ENCODE measurements at places on chromosomes 11 and 22.

- DNase-seq = no peak
Measured at GRCh38 chr11:76236092-76236999, 30.0 kb upstream of the WNT11 start.

DNA sequence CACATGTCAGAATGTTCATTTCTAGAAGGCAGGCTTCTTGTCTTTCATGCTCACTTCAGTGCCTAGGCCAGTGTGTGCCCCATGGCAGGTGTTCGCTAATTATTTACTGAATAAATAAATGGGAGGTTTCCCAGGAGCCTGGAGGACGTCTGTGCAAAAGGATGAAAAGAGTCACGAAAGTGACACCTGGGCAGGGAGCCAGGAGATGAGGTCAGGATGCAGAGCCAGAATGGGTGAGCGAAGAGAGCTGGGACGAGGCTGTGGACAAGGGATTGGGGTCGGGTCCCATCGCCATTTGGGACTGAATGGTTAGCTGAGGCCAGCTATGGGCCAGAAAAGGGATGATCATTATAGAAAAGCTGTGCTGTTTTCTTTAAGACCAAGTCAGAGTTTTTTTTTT is 560.4 kb downstream of the TBC1D22A start:
- no peak for DNase-seq

DNA sequence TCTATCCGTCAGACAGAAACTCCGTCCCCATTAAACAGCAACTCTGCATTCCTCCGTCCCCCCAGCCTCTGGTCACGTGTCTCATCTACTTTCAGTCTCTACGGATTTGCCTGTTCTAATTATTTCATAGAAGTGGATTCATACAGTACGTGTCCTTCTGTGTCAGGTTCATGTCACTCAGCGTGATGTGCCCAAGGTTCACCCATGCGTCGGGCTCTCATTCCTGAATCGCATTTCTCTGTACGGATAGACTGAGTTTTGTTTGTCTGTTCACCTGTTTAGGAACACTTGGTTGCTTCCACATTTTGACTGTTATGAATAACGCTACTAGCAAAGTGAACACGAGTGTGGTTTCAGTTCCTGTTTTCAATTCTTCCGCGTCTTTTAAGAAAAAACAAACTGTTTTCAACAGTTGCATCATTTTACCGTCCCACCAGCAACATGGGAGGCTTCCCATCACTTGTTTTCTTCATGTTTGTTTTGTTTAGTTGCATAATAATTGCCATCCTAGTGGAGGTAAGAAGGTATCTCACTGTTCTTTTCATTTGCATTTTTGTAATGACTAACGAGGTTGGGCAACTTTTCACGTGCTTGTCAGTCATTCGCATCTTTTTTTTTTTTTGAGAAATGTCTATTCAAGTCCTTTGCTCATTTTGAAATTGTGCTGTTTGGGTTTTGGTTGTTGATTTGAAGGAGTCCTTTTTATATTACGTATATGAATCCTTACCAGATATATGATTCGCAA is 8.9 kb upstream of the NLRP6 start:
- peak; percentile 74 for DNase-seq

GRCh38 chr11:117010808-117011540 is 87.3 kb downstream of the SIK3 start:
- DNase-seq = no peak

DNA sequence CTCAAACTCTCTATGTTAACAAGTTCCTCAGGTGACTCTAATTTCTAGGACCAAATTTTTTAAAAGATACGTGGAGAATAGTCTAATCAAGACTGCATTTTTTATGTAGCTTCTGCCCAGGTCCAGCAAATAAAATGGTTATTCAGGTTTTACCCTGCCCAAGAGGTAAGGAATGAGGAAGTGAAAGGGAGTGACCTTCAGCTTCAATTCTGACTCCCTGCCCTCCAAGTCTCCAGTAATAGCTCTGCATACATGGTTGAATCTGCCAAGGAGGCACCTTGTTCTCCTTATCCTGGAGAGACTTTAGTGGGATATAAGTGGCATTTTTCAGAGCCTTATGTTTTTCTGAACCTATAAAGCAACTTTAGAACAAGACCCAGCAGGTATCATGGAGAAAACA is 15.5 kb downstream of the MUC15 start:
- no peak for DNase-seq

- no peak for DNase-seq
Measured at GRCh38 chr11:120510406-120511115, 987 bp upstream of the GRIK4 start.

DNA sequence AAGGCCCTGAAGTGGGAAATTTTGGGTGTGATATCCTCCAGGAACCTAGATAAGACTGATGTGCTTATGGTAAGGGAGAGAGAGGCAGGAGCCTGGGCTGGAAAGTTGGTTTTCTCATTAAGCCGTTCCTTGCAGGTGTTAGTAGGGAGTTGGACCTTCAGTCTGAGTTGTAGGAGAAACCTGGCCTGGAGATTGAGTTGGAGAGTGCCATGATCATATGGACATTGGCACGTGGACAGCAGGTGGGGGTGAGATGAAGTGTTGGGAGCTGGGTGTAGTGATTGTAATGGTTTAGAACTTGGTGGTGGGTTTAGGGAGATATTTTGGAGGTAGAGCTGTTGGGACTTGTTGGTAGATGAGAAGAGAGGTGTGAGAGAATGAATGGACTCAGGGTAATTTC is 4.9 kb downstream of the PPP6R2 start:
- DNase-seq = no peak

GRCh38 chr11:62883673-62884072 is 3.0 kb downstream of the SLC3A2 start:
- DNase-seq = no peak

DNA sequence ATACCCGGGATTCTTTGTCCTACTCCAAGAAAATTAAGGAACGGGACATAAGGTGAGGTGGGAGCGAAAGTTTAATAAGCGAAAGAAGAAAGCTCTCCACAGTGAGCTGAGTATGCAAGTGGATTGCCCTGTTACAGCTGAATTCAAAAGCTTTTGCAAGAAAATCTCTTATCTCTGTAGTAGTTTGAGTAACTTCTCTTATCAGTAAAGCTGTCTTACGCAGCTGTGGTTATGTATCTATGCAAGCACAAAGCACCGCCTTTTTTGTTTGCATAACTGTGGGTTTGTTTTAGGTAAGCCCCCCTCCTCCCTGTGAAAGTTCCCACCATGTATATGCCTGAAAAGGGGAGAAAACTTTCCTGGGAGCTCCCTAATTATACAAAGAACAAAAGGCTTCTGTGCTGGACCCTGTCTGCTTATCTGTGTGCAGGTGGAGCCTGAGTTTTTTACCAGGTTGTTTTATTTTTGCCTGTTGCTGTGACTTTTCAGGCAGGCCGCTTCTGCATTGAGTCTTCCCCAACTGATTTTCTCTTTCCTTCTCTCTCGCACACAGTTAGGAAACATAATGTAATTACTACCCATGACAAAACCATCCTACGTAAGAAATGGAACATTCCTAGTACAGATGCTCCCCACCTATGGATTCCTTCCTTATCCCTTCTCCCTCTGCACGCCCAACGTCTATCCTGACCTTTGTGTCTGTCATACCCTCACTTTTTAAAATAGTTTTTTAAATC is 837 bp upstream of the PLAAT5 start:
- DNase-seq = no peak
